Prostate gland (tissue), 2 donors: ENCODE measurements at places on chromosomes 3 and 15.

DNA sequence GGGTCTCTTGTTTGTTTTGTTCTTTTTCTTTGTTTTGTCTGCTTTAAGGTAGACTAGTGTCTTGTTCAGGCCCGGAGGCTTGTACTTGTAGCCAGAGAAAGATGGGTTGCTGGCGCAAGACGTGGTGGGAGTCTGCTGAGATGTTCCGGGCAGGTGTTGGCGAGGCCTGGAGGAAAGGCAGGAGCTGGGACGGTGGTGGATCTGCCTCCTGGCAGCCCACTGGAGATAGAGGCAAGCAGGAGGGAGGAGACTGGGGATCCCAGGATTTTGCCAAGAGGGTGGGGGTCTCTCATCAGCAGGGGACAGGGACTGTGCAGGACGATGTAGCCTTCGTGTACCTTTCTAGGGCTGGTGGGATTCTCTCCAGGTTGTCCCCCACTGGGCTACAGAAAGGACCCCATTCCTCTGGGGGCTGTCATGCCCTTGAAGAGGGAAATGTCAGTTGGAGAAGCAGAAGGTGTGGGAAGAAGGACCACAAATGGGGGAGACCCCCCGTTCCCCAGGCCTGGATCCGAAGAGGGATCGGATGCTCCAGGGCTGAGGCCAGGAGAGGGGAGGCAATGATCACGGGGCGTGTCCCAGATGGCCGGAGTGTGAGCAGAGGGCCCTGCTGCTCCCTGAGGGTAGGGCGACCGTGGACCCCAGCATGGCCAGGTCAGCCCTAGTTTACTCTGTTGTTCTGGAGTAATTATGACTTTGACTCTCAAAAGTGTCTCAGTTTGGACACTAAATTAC is 7.0 kb downstream of the CHAC1 start:
- no peak for DNase-seq

DNA sequence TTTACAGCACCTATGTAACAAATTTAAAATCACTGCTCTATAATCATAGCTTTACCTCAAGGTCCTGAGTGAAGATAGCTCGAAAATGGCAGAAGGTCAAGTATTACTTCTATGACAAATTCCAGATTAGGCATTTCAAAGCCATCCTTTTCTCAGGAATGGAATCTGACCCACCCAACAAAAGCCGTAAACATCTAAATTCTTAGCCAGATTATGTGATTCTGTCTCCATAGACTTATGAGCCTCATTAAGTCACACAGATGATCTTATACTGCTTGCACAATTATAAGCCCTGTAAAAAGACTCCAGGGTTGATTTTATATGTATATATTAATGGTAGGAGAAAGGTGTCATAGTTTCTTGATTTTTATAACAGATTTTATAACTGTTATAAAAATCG is 56.9 kb downstream of the CEP152 start:
- DNase-seq, result no peak

DNA sequence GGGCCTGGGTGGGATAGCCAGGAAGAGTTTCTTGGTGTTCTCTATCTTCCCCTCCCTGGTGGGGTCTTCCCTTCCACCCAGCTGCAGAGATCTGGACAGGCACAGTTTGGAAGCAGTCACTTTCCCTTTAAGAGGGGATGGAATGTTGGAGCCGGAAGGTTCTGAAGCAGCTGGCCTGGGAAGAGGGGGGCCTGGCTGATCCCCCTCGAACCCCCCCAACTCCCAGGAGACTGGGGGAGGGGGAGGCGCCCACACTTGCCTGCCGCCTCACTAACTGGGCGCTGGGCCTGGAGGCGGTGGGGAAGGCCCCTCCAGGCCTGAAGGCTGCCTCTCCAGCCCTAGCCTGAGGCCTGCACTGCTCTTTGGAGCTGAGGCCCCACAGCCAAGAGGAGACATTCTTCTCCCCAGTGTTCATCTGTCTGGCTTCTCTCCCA is 1.4 kb downstream of the DVL3 start:
- DNase-seq, result peak; percentile 23

DNA sequence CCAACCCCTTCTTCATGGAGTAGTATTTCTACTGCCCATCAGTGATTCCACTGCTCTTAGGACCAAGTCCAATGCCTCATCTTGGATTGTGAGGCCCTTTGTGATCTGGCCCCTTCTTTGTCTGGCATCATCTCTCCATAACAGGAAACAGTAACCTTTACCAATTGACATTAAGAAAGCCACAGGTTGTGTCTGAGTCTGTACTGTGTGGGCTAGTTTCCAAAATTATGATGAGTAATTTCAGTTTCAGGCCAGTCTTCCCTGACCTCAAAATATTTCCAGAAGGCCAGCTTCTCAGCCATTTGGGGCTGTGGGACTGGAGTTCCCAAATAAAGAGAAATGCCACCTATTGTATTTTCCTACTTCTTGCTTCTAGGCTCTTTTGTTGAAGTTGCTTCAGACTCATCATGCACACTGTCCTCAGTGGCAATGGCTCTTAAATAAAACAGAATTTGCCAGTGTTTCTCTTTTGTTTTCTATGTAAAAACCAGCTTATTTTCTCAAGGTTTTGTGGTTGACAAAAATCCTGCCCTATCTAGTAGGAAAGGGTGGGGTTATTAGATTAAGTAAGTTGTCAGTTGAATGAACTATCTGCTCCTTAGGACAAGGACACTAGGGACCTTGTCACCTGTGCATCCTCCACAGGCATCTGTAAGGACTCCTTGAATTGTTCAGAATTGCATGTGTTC is 47.0 kb upstream of the ACKR4 start:
- no peak for DNase-seq

- DNase-seq, result peak; percentile 42
Measured at GRCh38 chr3:48503401-48504050, 448 bp downstream of the SHISA5 start.

- no peak for DNase-seq
Measured at GRCh38 chr3:181844211-181844610, 132.5 kb downstream of the SOX2 start.
